ENCODE measurements at places on chromosomes 1 and 21.

DNA sequence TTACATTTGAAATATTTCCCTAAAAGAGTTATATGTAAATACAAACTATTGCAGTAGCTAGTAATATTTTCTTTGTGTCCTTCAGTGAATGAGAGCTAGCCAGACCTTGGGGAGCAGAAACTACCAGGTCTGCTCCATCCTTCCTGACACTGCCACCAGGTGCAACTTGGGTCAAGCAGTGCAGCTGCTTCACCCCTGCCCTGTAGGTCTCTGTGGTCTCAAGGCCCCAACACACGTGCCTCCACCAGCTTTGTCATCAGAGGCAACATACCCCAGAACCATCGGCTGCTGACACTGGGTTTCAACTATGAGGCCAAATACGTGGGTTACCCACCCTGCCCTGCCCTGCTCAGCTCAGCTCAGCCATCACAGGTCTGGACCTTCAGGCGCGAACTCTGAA is 181.6 kb downstream of the FCRL5 start:
- no peak for DNase-seq

DNA sequence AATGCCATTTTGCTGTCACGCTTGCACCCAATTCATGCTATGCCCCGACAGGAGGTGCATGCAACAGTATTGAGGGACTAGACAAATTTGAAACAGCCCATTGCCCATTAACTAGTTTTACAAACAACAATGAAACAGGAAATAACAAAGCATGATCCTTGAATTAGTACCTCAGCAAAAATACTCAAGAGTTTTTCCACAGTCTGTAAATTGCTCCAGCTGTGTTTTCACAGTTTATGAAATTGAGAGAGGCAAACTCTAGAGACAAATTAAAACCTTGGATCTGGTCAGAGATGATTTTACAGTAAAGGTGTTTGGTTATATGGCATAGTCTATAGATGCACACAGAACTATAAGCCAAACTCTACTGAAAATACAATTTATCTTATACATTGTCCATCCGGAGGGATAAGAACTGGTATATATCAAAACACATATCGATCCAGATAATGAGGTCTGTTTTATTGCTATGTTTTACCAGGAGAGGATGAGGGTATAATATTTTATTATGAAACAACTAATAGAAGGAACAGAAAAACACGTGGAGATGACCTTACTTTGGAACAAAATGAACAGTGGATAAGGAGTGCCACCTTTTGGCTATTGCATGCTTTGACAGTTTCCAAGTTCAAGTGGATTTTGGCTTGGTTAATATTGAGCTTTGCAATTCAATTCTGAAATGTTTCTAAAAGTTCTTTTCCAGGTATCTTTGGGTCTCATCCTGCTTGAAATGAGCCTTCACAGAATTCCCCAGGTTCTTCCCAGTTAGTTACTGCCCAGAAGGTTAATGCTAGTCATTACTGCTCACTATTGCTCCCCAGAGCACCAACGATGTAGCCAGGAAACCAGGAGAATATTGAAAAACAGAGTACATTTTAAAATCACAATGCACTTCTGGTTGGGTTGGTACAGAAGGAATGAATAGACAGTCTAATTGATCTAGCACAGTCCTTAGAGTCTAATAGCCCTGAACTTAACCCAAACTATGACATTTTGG is 45.7 kb downstream of the ZC3H11B start:
- no peak for DNase-seq

DNA sequence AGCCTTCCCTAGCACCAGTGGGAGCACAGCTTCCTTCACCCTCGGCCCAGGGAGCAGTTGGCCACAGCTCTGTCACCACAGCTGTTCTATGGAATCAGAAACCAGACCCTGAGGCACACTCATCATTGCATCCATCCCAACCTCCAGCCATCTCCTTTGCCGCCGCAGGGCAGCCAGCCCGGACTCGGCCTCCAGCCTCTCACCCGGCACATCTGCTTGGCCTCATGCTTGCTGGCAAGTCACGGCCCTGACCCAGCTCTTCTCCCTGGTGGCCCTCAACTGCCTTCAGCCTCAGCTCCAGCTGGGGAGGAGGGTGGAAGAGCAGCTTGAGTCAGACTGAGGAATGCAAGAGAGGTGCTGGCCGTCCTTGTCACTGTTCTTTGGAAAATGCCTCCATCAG is 59.8 kb downstream of the TOR1AIP2 start:
- no peak for DNase-seq

GRCh38 chr1:32786856-32787255 is 30.3 kb downstream of the YARS1 start:
- DNase-seq = no peak

DNA sequence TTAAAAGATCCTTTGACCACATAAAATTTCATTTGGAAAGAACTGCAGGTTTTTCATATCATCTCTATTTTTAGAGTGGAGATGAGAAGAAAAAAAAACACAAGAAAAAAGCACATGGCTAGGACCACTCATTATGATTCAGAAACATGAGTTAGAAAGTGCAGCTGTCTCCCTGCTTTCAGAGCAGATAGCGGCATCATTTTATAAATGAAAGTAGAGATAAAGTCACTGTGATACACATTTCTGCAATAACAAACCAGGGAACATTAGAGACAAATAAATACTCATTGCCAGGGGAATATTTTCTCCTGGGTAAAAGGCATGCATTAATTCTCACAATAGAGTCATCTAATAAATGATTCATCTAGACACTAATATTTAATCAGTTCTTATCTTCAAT is 87.5 kb upstream of the PLPPR4 start:
- DNase-seq = no peak

- no peak for DNase-seq
Observed at GRCh38 chr1:21322681-21323016, 32.4 kb upstream of the ECE1 start.

GRCh38 chr1:192786576-192786975 is 22.3 kb upstream of the RGS2 start:
- no peak for DNase-seq

DNA sequence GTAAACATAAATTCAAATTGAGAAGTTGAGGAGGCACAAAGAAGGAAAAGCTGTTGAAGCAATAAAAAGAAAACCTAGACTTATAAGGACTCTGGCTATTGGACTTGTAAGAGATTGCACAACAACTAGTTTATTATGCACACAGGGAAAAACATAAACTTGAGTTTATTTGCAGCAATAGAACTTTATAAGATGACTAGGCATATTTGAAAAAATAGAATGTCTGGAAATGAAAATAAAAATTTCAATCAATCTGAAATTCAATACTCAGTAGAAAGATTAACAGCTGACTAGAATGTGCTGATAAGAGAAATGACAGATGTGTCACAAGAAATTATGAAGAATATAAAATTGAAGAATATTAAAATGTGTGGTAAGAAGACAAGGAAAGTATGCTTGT is 505.4 kb upstream of the ZP4 start:
- DNase-seq = no peak

GRCh38 chr1:247211339-247211738 is 39.5 kb upstream of the ZNF124 start:
- DNase-seq = no peak

Data from substantia nigra (tissue), 51 donors.